Prostate gland (tissue), 2 donors: ENCODE measurements at places on chromosomes 2 and 18.

DNA sequence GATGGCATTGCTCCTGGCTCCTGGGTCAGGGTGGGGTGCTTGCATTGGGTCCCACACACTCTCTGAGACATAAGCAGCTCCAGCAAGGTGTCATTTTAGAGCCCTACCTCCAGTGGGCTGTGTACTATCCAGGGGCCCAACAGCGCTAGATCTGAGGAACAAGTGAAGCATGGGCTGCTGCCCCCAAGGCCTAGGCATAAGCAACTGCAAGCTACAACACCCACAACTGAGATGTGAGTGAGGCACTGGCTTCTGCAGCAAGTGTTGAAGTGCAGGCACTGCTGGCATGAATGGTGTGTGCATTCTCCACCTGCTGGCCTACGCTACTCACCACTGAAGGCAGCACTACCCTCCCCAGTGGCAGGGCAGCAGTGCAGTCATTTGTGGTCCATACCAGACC, 81.0 kb upstream of the STK39 start:
- DNase-seq, result no peak
- H3K27me3 ChIP-seq, result no peaks in the 10 kb centered on the region
- no peaks in the 10 kb centered on the region for H3K36me3 ChIP-seq
- H3K4me1 ChIP-seq, result no peaks in the 10 kb centered on the region
- H3K27ac ChIP-seq, result no peak overlapping the region
- no peak overlapping the region for H3K4me3 ChIP-seq

DNA sequence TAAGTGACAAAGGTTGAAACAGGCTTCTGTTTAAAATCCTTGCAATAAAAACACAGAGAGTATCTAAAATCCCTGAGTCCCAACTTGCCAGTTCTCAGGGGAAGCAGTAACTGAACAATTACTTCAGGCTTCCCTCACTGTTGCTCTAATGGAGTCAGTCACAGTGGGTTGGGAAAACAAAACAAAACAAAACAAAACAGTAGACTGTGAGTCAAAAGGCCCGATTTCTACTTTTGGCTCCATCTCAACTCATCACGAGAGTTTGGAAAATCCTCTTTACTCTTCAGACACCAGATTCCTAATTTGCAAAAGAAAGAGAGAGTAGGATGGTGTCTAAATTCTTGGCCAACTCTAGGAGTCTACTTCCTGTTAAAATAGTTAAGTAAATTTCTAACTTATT, 1.1 kb downstream of the FSHR start:
- H3K4me3 ChIP-seq, result no peak overlapping the region
- no peak for DNase-seq
- H3K27me3 ChIP-seq, result no peaks in the 10 kb centered on the region
- no peak overlapping the region for H3K27ac ChIP-seq
- H3K36me3 ChIP-seq, result no peaks in the 10 kb centered on the region

GRCh38 chr2:84959095-84959565, 11.8 kb upstream of the KCMF1 start:
- H3K4me1 ChIP-seq, result peaks cover 7% of the 10 kb centered on the region
- no peaks in the 10 kb centered on the region for H3K36me3 ChIP-seq

GRCh38 chr2:32330136-32330535, 26.7 kb upstream of the BIRC6 start:
- no peak overlapping the region for H3K4me3 ChIP-seq
- no peaks in the 10 kb centered on the region for H3K27me3 ChIP-seq
- no peaks in the 10 kb centered on the region for H3K36me3 ChIP-seq
- H3K27ac ChIP-seq, result no peak overlapping the region

DNA sequence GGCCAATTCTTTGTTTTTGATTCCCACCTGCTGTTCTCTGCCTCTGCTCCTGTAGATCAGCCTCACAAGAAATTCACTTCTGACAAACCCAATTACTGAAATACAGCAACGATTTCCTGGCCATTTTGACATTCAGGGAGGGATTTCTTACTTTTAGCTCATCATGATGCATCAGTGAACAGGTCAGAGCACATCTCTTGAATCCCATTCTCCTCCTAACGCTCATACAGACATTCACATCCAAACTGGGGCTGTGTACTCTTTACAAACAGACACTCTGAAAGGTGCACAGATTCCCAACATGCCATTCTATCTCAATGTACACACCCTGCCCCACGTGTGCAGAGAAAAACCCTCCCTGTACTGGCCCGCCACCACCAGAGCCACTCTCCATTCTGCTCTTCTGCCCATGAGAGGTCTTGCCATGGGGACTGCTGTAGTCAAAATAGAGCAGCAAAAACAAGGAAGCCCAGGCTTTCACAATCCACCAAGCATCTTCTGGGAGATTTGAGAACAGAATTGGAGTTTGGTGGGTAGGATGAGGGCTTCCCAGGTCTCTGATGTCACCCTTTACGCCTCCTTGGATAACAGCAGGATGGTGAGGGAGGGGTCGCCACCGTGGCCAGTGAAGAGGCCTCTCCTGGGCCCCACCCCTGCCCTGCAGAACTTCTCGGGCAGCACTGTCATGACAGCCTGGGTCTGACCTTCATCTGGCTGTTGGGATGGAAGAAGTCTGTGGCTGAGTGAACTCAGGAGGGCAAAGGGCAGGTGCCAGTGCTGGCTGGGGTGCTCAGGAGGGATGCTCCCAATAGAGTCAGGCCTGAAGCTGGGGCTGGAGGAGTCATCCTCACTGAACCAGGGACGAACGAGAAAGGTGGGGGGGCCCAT, 41.9 kb upstream of the ZFP36L2 start:
- H3K4me1 ChIP-seq, result peaks cover 10% of the 10 kb centered on the region
- H3K27me3 ChIP-seq, result no peaks in the 10 kb centered on the region
- H3K36me3 ChIP-seq, result no peaks in the 10 kb centered on the region
- H3K4me3 ChIP-seq, result no peak overlapping the region
- peak overlapping the region; percentile 66 for H3K27ac ChIP-seq
- DNase-seq, result no peak

DNA sequence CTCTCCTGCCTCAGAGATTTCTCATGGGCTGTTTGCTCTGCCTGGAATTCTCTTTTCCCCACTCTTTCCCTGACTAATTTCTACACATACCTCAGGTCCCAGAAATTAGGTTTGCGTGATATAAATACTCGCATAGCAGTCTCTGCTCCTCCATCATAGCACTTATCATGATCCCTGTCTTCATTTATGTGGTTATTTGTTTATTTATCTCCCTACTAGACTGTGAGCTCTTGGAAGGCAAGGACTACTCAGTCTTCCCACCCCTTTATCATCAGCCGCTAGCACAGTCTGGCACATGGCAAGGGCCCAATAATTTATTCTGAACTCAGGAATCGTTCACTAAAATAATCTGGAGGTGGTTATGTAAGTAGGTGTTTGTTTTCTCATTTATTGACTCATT, 79.3 kb downstream of the ADCYAP1 start:
- no peak overlapping the region for H3K27ac ChIP-seq
- no peak overlapping the region for H3K4me3 ChIP-seq
- H3K4me1 ChIP-seq, result no peaks in the 10 kb centered on the region
- no peak for DNase-seq
- no peaks in the 10 kb centered on the region for H3K36me3 ChIP-seq

DNA sequence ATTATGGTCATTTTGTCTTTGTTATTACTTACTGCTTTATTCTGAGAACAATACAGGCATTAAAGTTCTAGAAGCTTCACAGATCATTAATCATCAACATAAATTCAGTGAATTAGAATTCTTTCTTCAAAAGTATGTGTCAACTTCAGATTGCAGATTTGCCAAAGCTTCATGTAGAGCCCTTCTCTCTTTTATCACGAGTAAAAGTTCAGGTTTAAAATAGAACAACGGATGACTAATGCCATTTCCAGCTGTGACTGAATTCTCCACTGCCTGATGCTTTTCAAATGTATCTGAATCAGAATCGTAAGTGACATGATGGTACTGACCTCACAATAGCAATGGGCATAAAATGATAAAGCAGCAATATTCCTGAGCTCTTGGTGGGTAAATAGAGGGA, 116.0 kb downstream of the ABCA12 start:
- H3K36me3 ChIP-seq, result no peaks in the 10 kb centered on the region
- DNase-seq, result no peak
- no peaks in the 10 kb centered on the region for H3K4me1 ChIP-seq
- H3K4me3 ChIP-seq, result no peak overlapping the region
- no peaks in the 10 kb centered on the region for H3K27me3 ChIP-seq

DNA sequence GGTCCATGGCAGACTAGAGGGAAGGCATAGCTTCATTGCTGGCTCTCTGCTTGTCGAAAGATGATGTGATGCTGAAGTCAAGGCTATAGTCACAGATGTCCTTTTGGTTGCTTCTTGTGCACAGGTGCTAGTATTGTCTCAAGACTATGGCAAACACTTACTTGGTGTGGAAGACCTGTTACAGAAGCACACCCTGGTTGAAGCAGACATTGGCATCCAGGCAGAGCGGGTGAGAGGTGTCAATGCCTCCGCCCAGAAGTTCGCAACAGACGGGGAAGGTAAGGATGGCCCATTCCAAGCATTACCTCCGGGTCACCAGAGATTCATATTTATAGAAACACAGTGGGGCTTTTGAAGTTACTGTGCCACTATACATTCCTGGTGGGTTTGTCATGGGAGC, 95.5 kb upstream of the EML6 start:
- no peaks in the 10 kb centered on the region for H3K4me1 ChIP-seq
- H3K27me3 ChIP-seq, result no peaks in the 10 kb centered on the region
- no peak for DNase-seq
- no peak overlapping the region for H3K4me3 ChIP-seq
- peaks cover 26% of the 10 kb centered on the region for H3K36me3 ChIP-seq

- no peak overlapping the region for H3K4me3 ChIP-seq
- H3K27ac ChIP-seq, result no peak overlapping the region
- H3K4me1 ChIP-seq, result no peaks in the 10 kb centered on the region
- no peaks in the 10 kb centered on the region for H3K36me3 ChIP-seq
- no peaks in the 10 kb centered on the region for H3K27me3 ChIP-seq
- no peak for DNase-seq
Measured at GRCh38 chr2:458425-458815, 170.5 kb upstream of the ALKAL2 start.

DNA sequence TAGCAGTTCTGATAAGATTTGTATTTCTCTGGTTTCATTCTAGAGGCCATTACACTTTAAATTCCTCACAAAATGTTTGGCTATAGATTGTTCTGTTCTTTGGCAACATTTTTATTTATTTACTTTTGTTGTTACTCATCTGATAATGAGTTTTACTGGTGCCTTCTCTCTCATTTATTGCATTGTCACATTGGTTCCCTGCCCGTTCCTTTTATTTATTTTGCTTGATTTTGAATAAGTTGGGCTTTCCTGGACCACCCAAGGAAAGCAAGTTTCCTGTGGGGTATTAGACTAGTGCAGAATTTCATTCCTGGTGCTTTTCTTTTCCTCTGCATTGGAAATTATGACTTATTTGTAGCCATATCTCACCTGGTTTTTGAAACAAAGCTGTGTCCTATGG, 232.0 kb downstream of the SOCS6 start:
- no peak overlapping the region for H3K4me3 ChIP-seq
- H3K27ac ChIP-seq, result no peak overlapping the region
- no peaks in the 10 kb centered on the region for H3K27me3 ChIP-seq

GRCh38 chr2:238704471-238705225, 143.2 kb upstream of the TWIST2 start:
- no peaks in the 10 kb centered on the region for H3K27me3 ChIP-seq
- no peaks in the 10 kb centered on the region for H3K4me1 ChIP-seq
- DNase-seq, result no peak
- no peak overlapping the region for H3K27ac ChIP-seq
- no peaks in the 10 kb centered on the region for H3K36me3 ChIP-seq

GRCh38 chr2:7771781-7772180, 854.6 kb downstream of the RNF144A start:
- H3K4me3 ChIP-seq, result no peak overlapping the region
- no peaks in the 10 kb centered on the region for H3K36me3 ChIP-seq
- no peaks in the 10 kb centered on the region for H3K4me1 ChIP-seq
- H3K27ac ChIP-seq, result no peak overlapping the region
- no peak for DNase-seq
- no peaks in the 10 kb centered on the region for H3K27me3 ChIP-seq

- peaks cover 3% of the 10 kb centered on the region for H3K4me1 ChIP-seq
- DNase-seq, result no peak
- no peaks in the 10 kb centered on the region for H3K36me3 ChIP-seq
- H3K27ac ChIP-seq, result peak overlapping the region; percentile 73
Measured at GRCh38 chr2:237126519-237127174, 41.0 kb downstream of the COPS8 start.

DNA sequence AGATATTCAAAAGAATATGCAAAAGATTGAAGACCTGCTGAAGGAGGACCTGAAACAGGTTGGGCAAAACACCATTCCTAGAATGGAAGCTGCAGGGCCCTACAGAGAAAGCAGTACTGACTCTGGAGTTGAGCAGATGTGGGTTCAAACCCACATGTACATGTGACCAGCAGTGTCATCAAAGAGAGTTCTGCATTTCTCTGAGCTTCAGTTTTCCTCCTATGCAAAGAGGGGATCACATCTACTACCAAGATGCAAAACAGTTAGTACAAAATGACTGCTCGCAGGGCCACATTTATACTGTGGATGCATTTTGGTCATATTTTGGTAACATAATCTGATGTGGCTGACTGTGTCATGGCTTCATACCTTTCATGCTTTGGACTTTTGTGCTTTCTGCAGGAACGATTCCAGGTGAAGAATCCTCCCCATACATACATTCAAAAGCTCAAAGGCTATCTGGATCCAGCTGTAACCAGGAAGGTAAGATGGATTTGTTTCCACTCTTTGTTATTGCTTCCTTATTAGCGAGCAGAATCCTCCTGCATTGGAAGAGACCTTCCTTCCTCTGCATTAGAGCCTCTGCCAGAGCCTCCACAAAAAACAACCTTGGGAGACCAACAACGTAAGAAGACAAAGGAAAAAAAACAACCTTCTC, 174.8 kb downstream of the PRPF40A start:
- H3K4me3 ChIP-seq, result no peak overlapping the region
- H3K27ac ChIP-seq, result no peak overlapping the region
- DNase-seq, result no peak
- no peaks in the 10 kb centered on the region for H3K36me3 ChIP-seq
- H3K27me3 ChIP-seq, result no peaks in the 10 kb centered on the region

- H3K27ac ChIP-seq, result no peak overlapping the region
- H3K27me3 ChIP-seq, result no peaks in the 10 kb centered on the region
- no peaks in the 10 kb centered on the region for H3K36me3 ChIP-seq
- no peak overlapping the region for H3K4me3 ChIP-seq
- H3K4me1 ChIP-seq, result no peaks in the 10 kb centered on the region
Measured at GRCh38 chr2:44672431-44672830, 269.1 kb upstream of the SIX3 start.

- H3K36me3 ChIP-seq, result no peaks in the 10 kb centered on the region
- no peaks in the 10 kb centered on the region for H3K27me3 ChIP-seq
Measured at GRCh38 chr2:136141510-136142149, 23.7 kb upstream of the CXCR4 start.

DNA sequence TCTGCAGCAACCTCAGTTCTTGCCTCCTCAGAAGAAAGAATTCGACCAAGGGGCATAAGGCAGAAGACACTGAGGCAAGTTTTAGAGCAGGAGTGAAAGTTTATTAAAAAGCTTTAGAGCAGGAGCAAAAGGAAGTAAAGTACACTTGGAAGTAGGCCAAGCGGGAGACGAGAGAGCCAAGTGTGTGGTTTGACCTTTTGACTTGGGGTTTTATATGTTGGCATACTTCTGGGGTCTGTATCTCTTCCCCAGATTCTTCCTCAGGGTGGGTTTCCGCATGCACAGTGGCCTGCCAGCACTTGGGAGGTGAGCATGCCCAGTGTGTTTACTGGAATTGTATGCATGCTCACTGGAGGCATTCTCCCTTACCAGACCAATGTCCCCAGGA, 59.3 kb upstream of the ANKRD44 start:
- no peaks in the 10 kb centered on the region for H3K27me3 ChIP-seq
- H3K4me1 ChIP-seq, result no peaks in the 10 kb centered on the region
- no peaks in the 10 kb centered on the region for H3K36me3 ChIP-seq
- no peak overlapping the region for H3K27ac ChIP-seq
- no peak for DNase-seq
- no peak overlapping the region for H3K4me3 ChIP-seq
